ENCODE measurements at places on chromosomes 7 and 10.

DNA sequence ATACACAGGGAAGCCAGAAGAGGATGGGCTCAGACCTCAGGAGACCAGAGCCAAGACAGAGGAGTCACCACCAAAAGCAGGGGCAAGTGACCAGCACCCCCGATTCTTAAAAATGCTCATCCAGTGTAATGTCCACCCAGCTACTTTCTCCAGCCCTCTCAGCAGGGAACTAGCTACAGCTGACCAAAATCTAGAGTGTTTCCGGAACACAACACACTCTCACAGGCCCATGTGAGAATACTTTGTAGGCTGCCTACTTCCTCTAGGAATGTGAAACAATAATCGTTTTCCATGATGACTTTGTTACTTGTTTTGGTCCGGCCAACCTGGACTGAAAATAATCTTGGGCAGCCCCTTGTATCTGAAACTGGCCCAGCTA is 14.5 kb downstream of the PSAP start:
- no peak for DNase-seq

DNA sequence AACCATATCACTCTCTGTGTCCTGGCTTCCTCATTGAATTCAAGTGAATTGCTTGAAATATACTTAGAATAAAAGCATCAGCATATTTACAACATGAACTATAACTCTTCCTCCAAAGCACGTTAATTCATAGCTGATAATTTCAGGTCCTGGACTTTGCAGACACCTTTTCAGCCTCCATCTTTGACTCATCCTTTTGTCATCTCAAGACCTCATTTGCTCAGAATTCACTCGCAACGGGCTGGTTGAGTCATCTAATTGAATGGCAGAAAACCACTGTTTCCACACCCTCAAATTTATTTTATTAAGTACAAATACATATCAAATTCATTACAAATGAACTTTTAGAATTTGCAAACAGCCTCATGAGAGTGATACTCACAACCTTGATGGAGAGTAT is 545.7 kb downstream of the GATA3 start:
- DNase-seq = no peak

- DNase-seq = no peak
These were observed 870 bp downstream of the FZD1 start for GRCh38 chr7:91264924-91265681.

DNA sequence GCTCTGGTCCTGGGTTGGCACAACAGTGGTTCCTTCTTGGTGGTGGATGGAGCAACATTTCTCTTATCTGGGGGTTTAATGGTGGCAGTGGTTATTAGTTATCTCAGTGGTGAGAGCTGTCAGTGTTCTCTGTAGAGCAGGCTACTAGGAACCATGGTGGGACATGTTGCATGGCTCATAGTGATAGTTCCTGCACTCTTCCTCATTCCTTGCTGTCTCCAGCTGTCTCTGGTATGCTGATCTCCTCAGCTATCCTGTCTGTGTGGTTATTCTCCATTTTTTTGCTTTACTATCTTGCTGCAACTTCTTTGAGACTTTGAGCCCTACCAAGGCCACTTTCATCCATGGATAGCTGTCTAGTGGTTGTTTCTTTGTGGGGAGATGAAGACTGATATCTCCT is 44.0 kb downstream of the CCDC7 start:
- DNase-seq = no peak

- DNase-seq = no peak
These were observed 14.3 kb downstream of the TES start for GRCh38 chr7:116224492-116225098.

DNA sequence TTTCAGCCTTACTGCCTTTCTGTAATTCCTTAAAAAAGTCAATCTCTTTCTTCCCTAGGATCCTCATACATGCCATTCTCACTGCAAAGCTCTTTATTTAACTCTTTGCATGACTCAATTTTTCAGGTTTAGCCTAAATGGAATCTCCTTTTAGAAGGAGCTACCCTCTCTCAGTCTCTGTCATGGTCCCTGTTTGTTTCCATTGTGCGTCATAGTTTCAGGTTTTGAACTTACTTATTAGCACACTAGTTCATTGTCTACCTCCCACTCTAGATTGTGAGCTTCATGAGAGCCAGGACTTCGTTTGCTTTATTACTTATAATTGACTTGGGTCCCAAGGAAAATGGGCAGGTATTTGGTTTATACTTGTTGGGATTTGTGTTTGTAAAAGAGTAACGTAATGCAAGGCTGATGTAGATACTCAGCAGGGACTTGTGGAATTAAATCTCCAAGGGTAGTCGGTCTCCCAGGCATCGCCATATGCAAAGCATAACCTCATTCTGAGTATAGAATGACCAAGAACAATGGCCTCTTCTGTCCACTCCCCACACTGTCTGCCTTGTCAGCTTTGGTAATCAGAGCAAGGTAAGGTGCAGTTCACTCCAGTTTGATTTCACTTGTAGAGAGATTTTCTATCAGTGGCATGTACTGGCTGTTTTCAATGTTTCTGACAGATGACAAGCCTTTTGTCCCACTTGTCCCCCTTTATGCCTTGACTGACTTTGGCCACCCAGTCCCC is 252.0 kb downstream of the SORCS3 start:
- DNase-seq = no peak

GRCh38 chr10:99523251-99523773 is 9.4 kb upstream of the NKX2-3 start:
- no peak for DNase-seq

GRCh38 chr10:106612381-106612780 is 552.1 kb downstream of the SORCS1 start:
- DNase-seq = no peak

DNA sequence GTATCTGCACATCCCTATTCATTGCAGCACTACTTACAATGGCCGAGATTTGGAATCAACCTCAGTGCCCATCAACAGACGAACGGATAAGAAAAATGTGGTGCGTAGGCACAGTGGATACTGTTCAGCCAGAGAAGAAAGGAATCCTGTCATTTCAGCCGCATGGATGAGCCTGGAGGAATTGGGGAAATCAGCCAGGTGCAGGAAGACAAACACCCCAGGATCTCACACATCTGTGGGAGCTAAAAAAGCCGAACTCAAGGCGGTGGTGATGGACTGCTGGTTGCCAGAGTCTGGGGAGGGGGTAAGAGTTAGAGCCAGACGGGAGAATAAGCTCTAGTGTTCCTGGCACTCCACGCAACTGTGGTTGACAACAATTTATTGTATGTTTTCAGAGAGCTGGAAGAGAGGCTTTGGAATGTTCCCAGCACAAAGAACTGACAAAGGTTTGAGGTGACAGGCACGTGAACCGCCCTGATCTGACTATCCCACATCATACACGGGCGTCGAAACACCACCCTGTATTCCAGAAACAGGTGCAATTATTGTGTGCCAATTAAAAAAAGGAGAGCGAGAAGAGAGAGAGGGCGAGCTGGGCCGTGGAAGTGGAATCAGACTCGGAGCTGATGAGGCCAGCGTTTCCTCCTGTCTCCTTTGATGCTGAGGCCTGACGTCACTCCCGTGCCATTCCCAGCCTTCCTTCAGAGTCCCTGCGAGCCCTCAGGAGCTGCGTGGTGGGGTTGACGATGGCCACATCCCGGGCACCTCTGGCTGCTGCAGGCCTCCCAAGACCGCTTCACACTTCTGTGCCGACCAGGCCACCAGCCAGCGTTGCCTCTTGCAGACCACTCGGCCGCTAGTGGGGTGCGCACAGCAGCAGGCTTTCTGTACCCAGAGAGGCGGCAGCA is 189.5 kb downstream of the DNAJB6 start:
- DNase-seq = no peak

Data from activated CD4-positive, CD25-positive, alpha-beta regulatory T cell (primary cell).